ENCODE measurements at places on chromosomes 11 and 22.

DNA sequence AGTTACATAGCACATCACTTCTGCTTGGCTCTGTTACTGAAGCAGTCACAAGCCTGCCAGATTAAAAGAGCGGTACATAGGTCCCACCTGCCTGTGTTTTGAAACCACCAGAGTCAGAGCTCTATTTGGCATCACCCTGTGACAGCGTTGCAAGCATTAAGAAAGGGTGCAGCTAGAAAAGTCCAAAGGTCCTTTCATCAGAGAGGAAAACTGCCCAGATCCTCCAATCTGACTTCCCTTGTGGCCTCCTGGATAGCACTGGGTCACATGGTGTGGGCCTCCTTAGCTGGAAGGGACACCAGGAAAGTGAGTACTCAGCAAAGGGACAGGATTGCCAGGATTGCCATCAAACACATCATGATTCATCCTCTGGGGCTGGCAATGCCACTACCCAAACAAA is 22.9 kb downstream of the STX3 start:
- DNase-seq, result no peak

DNA sequence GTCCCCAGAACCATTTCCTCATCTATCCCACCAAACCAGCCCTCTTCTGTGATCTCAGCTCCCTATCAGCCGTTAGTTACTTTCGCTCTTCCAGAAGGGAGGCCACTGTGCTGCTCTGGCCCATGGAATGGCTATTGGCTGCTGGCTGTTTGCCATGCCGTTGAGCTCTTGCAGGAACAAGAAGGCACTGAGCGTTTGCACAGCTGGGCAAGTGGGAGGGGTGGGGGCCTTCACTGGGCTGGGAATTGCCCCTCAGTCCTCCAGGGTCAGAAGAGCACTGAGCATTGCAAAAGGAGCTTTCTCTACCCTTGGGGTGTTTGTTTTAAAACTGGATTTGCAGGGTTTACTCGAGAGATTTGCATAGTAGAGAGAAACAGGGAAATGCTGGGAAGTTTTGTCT is 129.0 kb upstream of the PARVA start:
- no peak for DNase-seq

GRCh38 chr11:46976182-46976854 is 39.8 kb downstream of the CSTPP1 start:
- DNase-seq, result no peak

- DNase-seq, result no peak
Measured at GRCh38 chr11:126192361-126192760, 19.1 kb downstream of the RPUSD4 start.

All from GM12892 (cell line).